ENCODE measurements at places on chromosomes 4 and X. TPM values are rescaled to one million over a fixed set of nuclear protein-coding genes. Genes with fewer than 3 reads are reported as not detected.

FHIP1A gene
- 4.1 TPM for total RNA-seq

SMARCA1 gene
- 104 TPM for total RNA-seq

TRPC3 gene
- not detected for total RNA-seq

NUP62CL gene
- not detected for total RNA-seq

STOX2 gene
- total RNA-seq = 2.5 TPM

C1QTNF7 gene
- not detected for total RNA-seq

NLGN3 gene
- total RNA-seq = 0.84 TPM

MAGEA8 gene
- not detected for total RNA-seq

DNA sequence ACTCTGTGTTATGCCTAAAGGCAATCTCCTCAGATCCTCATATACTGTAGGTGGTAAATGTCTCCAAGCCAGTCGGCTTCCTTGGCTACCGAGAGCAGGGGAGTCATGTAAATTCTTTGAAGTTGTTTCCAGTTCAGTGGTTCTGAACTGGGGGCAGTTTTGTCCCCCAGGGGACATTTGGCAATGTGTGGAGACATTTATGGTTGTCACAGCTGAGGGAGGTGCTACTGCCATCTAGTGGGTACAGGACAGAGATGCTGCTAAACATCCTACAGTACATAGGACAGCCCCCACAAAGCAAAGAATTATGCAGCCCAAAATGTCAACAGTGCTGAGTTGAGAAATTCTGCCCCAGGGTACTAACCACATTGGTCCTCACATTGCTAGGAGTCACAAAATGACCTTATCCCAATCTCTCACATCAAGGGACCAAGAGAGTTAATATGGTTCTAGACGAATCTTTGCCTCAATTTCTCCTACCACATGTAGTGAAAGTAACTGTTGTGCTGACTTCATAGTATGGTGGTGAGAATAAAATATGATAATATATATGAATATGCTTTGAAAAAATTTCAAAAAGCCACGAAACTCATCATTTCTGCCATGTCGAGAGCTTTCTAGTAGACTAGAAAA, 104.4 kb upstream of the ARHGAP24 start:
- no peaks in the 10 kb centered on the region for H3K4me1 ChIP-seq
- no peaks in the 10 kb centered on the region for H3K36me3 ChIP-seq
- H3K27ac ChIP-seq = no peak overlapping the region
- no peaks in the 10 kb centered on the region for H3K27me3 ChIP-seq
- peak; percentile 8 for DNase-seq

DNA sequence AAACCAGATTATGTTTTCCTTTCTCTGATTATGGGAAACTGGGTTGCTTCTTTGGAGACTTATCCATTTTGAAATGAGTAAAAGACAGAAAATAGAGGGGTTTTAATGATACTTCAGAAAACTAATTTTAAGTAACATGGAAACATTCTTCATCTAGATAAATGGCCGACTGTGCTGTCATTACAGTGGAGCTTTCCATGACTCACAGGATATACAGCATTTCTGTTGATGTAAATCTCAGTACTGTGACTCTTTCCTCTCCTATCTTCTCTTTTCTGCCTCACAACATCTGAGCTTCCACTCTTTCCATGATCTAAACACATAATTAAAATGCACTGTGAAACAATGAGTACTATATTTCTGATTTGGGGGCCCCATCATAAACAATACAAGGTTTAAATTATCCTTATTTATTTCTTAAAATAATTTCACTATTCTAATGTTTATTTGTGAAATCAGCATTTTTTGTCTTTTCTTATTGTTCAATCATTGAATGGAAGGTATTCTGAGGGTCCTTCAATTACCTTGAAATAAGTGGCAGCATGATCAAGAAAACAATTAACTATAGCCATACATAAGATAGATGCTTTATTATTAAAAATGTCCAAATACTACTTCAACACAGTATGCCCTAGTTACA, 19.3 kb downstream of the SEC24D start:
- H3K27me3 ChIP-seq = no peaks in the 10 kb centered on the region
- H3K36me3 ChIP-seq = peaks cover 58% of the 10 kb centered on the region
- no peak overlapping the region for H3K4me3 ChIP-seq
- H3K4me1 ChIP-seq = peaks cover 6% of the 10 kb centered on the region
- peak; percentile 58 for DNase-seq

DNA sequence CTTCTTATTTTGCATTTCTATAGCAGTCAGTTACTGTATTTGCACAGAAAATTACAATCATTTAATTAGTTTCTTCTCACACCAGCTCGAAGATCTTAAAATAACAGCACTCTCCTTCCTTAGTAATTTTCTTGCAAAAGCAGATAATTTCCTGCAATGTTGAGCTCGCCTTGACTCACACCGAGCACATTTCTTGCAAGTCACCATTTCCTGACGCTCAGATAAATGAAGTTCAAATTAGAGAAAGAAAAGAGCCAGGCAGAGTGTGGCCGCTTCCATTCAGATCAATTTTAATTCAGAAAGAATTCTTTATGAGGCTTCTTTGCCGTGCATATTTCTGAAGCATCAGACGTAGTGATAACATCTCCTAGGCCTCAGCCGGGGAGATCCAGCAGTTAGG, 10.1 kb downstream of the SORCS2 start:
- no peaks in the 10 kb centered on the region for H3K27me3 ChIP-seq
- peak overlapping the region; percentile 57 for H3K27ac ChIP-seq
- H3K36me3 ChIP-seq = no peaks in the 10 kb centered on the region

- no peaks in the 10 kb centered on the region for H3K36me3 ChIP-seq
- H3K27me3 ChIP-seq = no peaks in the 10 kb centered on the region
Measured at GRCh38 chrX:23287191-23287725, 47.4 kb upstream of the PTCHD1 start.

DNA sequence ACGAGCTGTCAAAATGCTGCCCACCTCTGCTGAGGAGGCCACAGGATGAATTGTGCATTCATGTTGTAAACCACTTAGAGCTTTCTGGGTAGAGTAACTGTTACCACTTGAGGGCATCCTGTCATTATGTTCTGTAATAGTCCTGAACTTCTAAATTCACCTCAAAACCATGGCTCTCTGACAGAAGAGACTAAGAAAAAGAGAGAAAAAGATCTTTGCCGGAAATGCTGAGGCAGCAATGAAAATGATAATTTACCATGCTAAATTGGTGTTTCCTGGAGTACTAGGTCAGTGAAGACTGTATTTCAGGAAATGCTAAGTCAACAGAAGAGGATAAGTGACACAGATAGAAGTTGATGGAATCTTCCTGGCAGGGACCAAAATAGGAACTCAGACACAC, 942.3 kb upstream of the SLIT2 start:
- H3K27ac ChIP-seq = no peak overlapping the region
- peak; percentile 42 for DNase-seq
- H3K4me3 ChIP-seq = no peak overlapping the region
- no peaks in the 10 kb centered on the region for H3K27me3 ChIP-seq
- no peaks in the 10 kb centered on the region for H3K36me3 ChIP-seq

- no peak overlapping the region for H3K27ac ChIP-seq
- H3K4me1 ChIP-seq = no peaks in the 10 kb centered on the region
- H3K27me3 ChIP-seq = no peaks in the 10 kb centered on the region
- H3K4me3 ChIP-seq = no peak overlapping the region
- DNase-seq = no peak
Measured at GRCh38 chrX:114127005-114127404, 456.9 kb upstream of the HTR2C start.

- peaks cover 4% of the 10 kb centered on the region for H3K36me3 ChIP-seq
- H3K4me3 ChIP-seq = no peak overlapping the region
- no peak for DNase-seq
- no peaks in the 10 kb centered on the region for H3K4me1 ChIP-seq
- no peak overlapping the region for H3K27ac ChIP-seq
- H3K27me3 ChIP-seq = no peaks in the 10 kb centered on the region
Measured at GRCh38 chr4:110175634-110176033, 22.8 kb downstream of the ELOVL6 start.

- H3K27me3 ChIP-seq = no peaks in the 10 kb centered on the region
- no peak for DNase-seq
- no peak overlapping the region for H3K27ac ChIP-seq
- H3K4me3 ChIP-seq = no peak overlapping the region
Measured at GRCh38 chrX:93420525-93421082, 252.8 kb downstream of the NAP1L3 start.

DNA sequence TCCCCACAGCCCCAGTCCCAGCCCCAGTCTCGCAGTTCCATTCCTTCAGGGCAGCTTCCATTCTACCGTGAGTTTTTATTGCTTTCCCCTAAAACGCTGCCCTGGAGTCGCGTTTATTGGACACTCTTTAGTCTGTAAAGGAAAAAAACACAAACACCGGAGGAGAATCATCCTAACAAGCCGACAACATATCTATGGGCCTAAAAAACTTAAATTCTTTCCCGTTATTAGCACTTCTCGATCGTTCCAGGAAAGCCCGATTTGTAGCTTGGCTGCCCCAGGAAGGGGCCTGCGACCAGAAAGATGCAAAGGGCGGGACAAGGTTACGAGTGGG, 178.5 kb downstream of the CBR4 start:
- DNase-seq = no peak
- peaks cover 32% of the 10 kb centered on the region for H3K4me1 ChIP-seq
- H3K27me3 ChIP-seq = no peaks in the 10 kb centered on the region
- H3K36me3 ChIP-seq = peaks cover 3% of the 10 kb centered on the region

GRCh38 chrX:152942077-152942442, 44.2 kb downstream of the ZNF185 start:
- H3K4me3 ChIP-seq = peak overlapping the region; percentile 63
- H3K27me3 ChIP-seq = no peaks in the 10 kb centered on the region
- DNase-seq = no peak
- H3K4me1 ChIP-seq = peaks cover 4% of the 10 kb centered on the region
- H3K27ac ChIP-seq = peak overlapping the region; percentile 68

DNA sequence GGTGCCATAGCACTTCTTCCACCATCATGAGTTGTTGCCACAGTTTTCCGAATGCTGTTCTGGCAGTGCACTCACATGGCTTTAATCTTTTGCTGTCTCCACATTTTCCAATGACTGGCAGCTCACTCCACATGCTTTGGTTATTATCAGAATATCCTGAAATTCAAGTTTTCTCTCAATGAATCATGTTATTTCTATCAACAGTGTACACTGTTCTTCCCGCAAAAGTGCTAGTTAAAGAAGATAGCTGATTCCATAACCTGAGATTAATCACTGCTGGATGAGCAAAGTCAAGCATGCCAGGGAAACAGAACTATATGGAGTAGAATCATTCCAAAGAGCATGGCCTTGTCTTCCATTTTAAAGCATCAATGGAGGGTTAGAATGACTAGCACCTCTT, 14.6 kb upstream of the IL13RA2 start:
- no peak overlapping the region for H3K27ac ChIP-seq
- H3K36me3 ChIP-seq = no peaks in the 10 kb centered on the region
- H3K4me1 ChIP-seq = no peaks in the 10 kb centered on the region
- no peaks in the 10 kb centered on the region for H3K27me3 ChIP-seq
- H3K4me3 ChIP-seq = no peak overlapping the region
